Stimulated activated CD4-positive, alpha-beta T cell treated with anti-CD3 and anti-CD28 coated beads, Interleukin-15, amount 100 ng/mL, for 48 hours (primary cell): ENCODE measurements at places on chromosomes 6 and 20.

DNA sequence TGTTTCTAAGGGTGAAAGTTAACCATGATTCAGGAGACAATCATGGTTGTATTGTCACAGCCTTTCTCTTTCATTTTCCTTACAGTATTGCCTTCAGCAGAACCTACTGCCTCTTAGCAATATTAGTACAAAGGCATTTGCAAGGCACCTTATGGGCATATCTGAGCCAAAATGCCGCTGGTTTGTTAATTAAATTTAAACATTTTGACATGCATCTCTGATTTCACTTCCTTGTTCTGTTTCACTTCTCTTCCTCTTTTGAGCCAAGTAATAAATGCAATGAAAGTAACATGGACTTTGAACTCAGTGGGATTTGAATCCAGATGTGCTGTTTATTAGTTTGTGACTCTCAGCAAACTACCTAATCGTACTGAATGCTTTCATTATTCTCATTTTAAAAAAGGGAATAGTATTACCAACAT, 467.4 kb upstream of the CITED2 start:
- no peak for DNase-seq

GRCh38 chr6:129340983-129341382, 369.0 kb downstream of the ARHGAP18 start:
- no peak for DNase-seq

GRCh38 chr6:52876056-52876787, 33.3 kb downstream of the GSTA3 start:
- no peak for DNase-seq

DNA sequence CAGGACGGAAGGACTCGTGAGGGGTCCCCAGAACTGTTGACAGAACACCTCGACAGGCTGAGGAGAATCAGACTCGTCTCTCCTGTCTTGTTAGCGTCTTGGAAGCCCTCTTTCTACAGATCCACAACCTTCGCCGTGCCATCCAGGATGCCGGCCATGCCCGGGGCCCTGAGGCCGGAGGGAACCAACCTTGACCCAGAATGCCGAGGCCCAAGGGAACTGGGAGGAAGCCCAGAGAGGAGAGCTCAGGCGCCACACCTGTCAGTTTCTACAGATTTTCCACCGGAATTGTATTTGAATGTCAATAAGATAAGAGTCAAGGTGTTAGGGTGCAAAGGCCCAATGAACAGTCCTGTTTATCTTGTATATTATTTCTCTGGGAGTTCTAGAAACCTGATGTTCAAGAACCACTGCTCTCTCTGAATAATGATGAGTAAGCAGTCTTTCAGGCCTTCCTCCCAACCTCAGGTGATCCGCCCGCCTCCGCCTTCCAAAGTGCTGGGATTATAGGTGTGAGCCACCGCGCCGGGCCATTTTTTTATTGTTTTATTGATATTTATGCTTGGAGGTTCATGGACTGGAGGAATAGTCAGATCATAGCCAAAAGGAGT, 799 bp upstream of the ME1 start:
- DNase-seq: no peak

- no peak for DNase-seq
Observed at GRCh38 chr6:315921-316752, 23.9 kb downstream of the DUSP22 start.

- DNase-seq: no peak
Observed at GRCh38 chr6:111852725-111853124, 20.5 kb downstream of the FYN start.

DNA sequence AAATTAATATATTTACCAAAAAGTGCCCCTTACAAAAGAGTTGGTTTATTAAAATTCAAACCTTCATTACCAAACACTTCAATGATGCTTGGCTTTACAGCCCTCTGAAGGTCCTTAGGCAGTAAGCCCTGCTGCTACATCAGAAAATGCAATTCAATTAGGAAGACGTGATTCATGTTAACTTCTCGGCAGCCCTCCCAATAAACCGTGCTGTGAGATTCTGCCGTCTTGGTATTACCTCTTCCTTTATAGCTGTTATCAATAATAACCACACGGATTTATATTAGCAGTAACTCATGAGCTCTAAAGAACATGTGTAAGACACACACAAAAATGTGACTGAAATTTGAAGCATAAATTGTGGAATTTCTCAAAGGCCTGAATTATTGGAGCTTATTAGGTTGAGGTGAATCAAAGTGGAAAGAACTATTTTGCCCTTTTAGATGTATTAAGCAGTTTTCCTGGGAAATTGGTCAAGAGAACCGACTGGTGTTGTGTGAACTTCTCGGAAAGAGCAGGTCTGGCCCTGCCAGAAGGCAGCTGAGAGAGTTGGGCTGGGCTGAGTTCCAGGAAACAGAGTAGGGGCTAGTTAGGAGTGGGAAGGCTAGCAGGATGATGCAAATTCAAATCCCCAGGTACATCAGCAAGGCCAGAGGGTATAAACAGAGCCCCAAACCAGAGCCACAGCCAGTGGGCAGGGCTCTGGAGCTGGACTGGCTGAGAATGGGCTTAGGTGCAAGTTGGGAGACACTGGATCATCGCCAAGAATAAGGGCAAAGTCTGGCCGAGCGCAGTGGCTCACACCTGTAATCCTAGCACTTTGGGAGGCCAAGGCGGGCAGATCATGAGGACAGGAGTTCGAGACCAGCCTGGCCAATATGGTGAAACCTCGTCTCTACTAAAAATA, 33.1 kb downstream of the FGD2 start:
- no peak for DNase-seq

- no peak for DNase-seq
Observed at GRCh38 chr6:114559419-114559818, 216.6 kb upstream of the HS3ST5 start.

DNA sequence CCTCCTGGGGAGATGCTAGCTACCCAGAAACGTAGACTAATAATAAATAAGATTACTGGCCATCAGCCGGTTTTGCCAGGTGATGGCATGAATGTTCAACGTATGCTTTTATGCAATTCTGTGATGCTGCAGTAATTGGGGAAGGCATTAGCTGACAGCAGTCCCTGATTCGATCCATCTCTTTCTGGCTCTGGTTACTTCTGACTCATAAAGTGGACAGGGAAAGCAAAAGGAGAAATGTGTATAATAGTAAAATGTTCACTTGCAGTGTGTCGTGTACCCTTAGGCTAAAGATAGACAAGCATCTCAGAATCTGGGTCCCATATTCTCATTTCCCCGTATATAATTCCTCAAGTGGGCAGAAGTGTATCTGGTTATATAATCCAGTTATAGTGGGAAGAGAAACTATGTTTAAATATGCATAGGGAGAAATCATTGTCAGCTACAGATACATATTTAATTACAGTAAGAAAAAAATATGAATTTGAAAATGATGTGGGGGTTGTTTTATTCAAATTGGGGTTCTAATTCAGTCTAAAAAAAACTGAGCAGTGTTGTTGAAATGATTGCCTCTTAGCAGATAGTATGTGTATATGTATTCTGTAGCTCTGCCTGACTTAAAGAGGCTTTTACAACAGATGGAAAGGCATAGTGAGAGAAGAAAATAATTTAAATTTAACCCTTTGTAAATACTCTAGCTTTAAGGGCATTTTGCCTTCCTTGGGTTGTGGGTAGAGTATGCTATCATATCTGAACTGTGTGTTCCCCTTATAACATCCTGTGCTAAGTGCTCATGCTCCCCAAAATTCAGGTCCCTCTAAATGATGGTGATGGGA, 40.6 kb downstream of the DOK5 start:
- DNase-seq: no peak

DNA sequence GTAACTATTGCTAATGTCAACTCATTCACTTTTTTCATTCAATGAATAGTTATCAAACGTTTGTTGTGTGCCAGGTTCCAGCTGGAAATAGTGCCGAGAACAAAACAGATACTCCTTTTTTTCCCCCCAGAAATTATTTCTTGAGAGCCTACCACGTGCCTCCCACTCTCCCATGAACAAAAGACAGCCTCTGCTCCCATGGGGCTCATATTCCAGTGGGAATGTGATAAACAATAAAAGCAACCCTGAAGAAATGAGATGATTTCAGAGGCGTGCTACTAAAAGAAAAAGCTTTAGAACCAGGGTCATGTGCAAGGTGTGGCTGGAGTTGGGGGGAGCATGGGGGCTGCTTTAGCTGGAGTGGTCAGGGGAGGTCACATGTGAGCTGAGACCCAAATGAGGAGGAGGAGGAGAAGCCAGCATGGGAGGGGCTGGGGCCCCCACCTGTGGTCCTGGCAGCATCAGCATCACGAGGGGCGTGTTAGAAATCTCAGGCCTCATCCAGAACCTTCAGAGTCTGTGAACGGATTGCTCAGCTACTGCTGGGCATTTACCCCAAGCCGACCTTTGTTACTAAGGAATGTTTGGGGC, 157.4 kb downstream of the EYA2 start:
- DNase-seq: no peak

DNA sequence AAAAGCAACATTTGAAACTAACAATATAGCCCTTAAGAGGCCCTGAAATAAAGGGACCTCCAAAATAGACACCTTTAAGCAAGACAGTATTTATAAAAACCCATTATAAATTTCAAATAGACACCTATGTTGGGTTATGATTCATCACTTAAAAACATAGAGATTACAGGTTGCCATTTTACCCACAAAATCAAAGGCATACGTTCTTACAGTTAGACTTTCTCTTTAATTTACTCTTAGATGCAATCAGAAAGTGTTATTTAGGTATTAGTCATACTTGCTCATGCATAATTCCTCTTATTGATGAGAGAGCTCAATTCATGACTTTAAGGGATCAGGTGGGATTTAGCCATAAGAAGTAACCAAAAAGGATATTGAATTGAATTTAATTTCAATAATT, 51.5 kb upstream of the TMEM200A start:
- no peak for DNase-seq

GRCh38 chr6:80029470-80029869, 25.0 kb downstream of the TTK start:
- no peak for DNase-seq

- DNase-seq: no peak
Observed at GRCh38 chr6:98831057-98831958, 3.1 kb upstream of the POU3F2 start.

DNA sequence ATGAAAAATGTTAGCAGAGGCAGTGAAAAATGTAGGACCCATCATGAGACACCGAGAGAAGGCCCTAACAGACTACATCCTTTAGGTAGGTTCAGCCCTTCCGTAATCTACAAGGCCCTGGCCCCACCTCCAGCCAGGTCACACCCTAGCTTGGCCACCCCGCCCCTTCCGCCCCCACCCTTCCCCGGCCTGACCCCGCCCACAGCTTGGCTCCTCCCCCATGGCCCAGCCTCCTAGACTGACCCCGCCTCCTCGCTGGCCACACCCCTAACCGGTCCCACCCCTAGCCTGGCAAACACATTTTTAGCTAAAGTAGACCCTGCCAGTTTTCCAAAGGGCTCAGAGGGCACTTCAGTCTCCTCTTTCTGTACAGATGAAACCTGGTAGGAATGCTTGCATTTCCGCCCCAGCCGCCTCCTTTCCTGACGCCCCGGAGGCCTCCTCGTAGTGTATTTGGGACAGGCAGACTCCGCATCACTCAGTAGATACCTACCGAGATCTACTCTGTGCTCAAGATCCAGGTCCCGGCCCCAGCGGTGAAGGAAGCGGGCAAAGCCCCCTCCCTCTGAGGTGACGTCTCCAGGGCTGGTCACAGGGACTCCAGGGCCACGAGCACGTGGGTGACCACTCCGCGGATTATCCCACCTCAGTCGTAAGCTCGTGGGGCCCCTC, 443.5 kb downstream of the PREX1 start:
- DNase-seq: no peak

- DNase-seq: no peak
Observed at GRCh38 chr6:147758303-147758702, 249.8 kb downstream of the SAMD5 start.

DNA sequence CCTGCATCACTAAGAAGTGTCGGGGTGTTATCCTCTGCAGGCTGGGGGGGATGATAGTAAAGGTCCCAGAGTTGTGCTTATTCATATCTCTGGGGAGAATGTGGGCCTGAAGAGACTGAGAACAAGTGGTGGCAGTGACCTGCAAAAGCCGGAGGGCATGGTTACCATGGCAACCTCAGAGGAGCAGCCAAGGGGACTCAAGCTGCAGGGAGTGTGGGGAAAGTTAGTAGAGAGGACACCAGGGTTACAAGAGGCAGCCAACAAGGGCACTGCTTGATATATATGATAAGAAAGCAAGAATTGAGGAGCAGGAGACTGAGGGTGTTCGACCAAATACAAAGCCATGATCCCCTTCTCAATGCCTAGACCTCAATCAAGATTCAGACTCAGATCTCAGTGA, 46.1 kb downstream of the HLA-F start:
- no peak for DNase-seq

DNA sequence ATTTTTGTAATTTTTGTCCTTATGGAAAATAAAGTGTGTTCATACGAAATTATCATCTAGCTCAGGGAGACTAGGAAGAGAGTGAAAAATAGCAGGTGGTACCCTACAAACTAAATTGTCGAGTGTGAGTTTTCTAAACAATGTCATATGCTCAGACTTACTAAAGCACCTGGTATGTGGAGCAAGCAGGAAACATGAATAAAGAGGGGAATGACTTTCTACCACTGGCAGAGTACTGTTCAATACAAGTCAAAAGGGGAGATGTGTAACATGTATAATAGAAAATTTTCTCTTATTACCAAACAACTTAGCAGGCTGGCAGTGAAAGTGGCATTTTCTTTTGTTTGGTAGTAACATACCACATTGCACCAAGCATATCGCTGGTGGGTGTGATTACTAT, 36.1 kb downstream of the CTNNBL1 start:
- DNase-seq: no peak

DNA sequence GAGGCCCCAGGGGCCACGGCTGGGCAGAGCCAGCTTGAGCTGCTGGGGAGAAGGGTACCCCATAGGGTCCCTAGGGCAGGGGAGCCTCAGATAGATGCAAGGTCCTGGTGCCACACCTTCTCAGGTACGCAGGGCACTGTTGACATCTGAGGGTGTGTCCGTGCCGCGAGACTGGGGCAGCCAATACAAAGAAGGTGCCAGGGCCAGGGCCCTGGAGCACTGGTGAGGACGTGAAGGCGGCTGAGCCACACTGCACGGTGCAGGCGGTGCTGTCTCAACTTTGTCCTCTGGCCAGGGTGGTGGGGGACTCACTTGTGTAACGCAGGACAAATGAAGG, 649 bp upstream of the LRRC73 start:
- no peak for DNase-seq

DNA sequence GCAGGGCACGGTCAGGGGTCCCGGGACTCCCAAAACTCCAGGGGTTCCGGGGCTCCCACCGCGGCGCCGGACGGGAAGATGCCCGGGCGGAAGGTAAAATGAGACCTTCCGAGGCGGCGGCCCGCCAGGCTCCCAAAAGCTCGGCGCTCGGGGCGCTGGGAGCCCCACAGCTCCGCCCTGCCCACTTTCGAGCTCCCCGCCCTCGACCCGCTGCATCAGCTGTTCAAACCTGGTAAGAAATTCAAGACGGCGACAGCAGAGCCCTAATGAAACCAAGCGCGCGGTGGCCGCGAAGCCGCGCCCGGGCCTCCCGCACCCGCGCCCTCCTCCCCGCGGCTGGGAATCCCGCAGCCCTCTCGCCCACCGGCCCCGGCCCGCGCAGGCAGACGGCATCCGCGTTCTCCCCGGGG, 369 bp downstream of the SLC4A11 start:
- DNase-seq: peak; percentile 42

GRCh38 chr6:111844921-111845320, 28.3 kb downstream of the FYN start:
- no peak for DNase-seq

- no peak for DNase-seq
Observed at GRCh38 chr20:55676097-55676496, 329.2 kb downstream of the CBLN4 start.

GRCh38 chr20:18835466-18836256, 22.1 kb downstream of the SCP2D1 start:
- DNase-seq: no peak

- DNase-seq: peak; percentile 68
Observed at GRCh38 chr20:33299111-33299603, 16.1 kb downstream of the BPIFB1 start.
